H1 (cell line): ENCODE measurements at places on chromosomes 7 and 10. TPM values are rescaled to one million over a fixed set of nuclear protein-coding genes. Genes with fewer than 3 reads are reported as not detected.

TAS2R41 gene
- total RNA-seq: not detected in 2 replicates

SLC29A4 gene
- 6.9 and 8.5 TPM in 2 replicates for total RNA-seq

SPOCK2 gene
- total RNA-seq: 1.6 and 1.9 TPM in 2 replicates

PRR15 gene
- 7.9 and 10.1 TPM in 2 replicates for total RNA-seq

FOXI2 gene
- total RNA-seq: 1.0 and 1.4 TPM in 2 replicates

SPDYE6 gene
- total RNA-seq: not detected in 2 replicates

HHEX gene
- 1.5 and 1.7 TPM in 2 replicates for total RNA-seq

MYPN gene
- not detected in 2 replicates for total RNA-seq

HOXA7 gene
- not detected in 2 replicates for total RNA-seq

RBM20 gene
- 0.29 and 0.63 TPM in 2 replicates for total RNA-seq

TMEM273 gene
- total RNA-seq: not detected in 2 replicates

CYP3A4 gene
- total RNA-seq: not detected in 2 replicates

ZCCHC24 gene
- 6.2 and 6.9 TPM in 2 replicates for total RNA-seq

GRCh38 chr7:28096713-28097112 is 83.9 kb downstream of the JAZF1 start:
- no peak overlapping the region for H3K4me3 ChIP-seq
- H3K36me3 ChIP-seq: no peaks in the 10 kb centered on the region
- H3K4me1 ChIP-seq: peaks cover 3% of the 10 kb centered on the region; the same call in 1 of the 2 replicates
- DNase-seq: no peak
- H3K27ac ChIP-seq: no peak overlapping the region

GRCh38 chr10:76408646-76409045 is 977.2 kb downstream of the LRMDA start:
- no peak for DNase-seq
- H3K4me3 ChIP-seq: no peak overlapping the region
- no peaks in the 10 kb centered on the region for H3K36me3 ChIP-seq
- H3K27ac ChIP-seq: no peak overlapping the region
- H3K4me1 ChIP-seq: no peaks in the 10 kb centered on the region
- no peaks in the 10 kb centered on the region for H3K27me3 ChIP-seq

DNA sequence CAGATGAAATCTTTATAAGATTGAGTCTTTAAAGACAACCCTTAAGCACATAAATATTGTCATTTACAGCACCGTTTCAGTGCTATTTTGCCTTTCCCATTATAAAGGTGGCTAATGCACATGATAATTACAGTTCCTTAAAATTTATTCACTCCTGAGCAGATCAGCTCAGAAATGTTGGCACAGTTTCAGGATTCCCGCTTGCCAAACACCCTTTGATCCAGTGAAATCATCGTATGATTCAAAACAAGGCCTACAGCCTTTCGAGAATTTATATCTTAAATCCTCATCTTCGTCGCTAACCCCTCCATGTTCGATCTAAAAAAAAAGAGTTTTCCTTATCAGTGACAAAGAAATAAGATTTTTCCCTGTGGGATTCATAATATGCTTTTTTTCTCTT is 14.1 kb upstream of the SOSTDC1 start:
- no peaks in the 10 kb centered on the region for H3K36me3 ChIP-seq
- H3K27ac ChIP-seq: no peak overlapping the region
- H3K27me3 ChIP-seq: no peaks in the 10 kb centered on the region
- no peak overlapping the region for H3K4me3 ChIP-seq
- DNase-seq: no peak

GRCh38 chr10:62681211-62681940 is 123.1 kb upstream of the ADO start:
- peak; percentile 2 for DNase-seq
- H3K27me3 ChIP-seq: no peaks in the 10 kb centered on the region

- peaks cover 3% of the 10 kb centered on the region; the same call in 1 of the 2 replicates for H3K36me3 ChIP-seq
- no peak overlapping the region for H3K4me3 ChIP-seq
- peaks cover 20% of the 10 kb centered on the region for H3K4me1 ChIP-seq
- DNase-seq: no peak
- H3K27me3 ChIP-seq: no peaks in the 10 kb centered on the region
These were observed 13.4 kb downstream of the WDR86 start for GRCh38 chr7:151396328-151396970.

- no peak overlapping the region for H3K4me3 ChIP-seq
- no peaks in the 10 kb centered on the region for H3K27me3 ChIP-seq
- no peak overlapping the region for H3K27ac ChIP-seq
- no peak for DNase-seq
These were observed 135.8 kb downstream of the PLCE1 start for GRCh38 chr10:94129393-94130130.

DNA sequence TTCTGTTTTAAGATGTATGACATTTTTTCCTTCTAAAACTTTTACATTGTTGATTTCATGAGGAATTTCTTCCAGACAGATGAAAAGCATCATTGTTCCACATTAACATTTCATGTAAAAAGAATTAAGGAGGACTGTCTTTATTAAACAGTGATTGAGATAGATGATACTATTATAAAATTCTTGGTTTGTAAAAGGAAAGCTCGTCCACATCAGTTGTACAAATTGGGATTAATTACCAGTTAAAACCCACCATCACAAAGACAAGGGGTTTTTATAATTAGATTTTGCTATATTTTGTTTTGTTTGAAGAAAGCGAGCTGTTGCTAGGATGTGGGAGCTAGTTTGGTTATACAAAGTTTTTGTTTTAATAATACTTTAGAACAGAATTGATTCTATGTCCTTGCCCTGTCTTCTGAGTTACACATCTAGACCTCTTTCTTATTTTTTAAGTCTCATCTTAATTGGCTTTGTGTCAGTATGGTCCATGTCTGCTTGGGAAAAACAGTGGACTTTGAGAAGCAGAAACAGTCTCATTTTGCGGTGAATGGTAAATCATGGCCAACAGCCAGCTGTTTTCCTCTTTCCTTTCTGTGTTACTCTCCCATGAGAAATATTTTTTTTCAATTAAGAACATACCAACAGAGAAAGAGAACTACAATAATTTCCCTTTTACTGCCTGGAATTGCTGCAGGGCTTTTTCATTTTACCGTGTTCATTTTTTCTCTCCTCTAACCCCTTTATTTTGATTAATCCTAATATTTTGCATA is 3.2 kb downstream of the TES start:
- DNase-seq: no peak
- peaks cover 3% of the 10 kb centered on the region for H3K4me1 ChIP-seq
- H3K36me3 ChIP-seq: no peaks in the 10 kb centered on the region
- no peak overlapping the region for H3K4me3 ChIP-seq
- no peaks in the 10 kb centered on the region for H3K27me3 ChIP-seq

DNA sequence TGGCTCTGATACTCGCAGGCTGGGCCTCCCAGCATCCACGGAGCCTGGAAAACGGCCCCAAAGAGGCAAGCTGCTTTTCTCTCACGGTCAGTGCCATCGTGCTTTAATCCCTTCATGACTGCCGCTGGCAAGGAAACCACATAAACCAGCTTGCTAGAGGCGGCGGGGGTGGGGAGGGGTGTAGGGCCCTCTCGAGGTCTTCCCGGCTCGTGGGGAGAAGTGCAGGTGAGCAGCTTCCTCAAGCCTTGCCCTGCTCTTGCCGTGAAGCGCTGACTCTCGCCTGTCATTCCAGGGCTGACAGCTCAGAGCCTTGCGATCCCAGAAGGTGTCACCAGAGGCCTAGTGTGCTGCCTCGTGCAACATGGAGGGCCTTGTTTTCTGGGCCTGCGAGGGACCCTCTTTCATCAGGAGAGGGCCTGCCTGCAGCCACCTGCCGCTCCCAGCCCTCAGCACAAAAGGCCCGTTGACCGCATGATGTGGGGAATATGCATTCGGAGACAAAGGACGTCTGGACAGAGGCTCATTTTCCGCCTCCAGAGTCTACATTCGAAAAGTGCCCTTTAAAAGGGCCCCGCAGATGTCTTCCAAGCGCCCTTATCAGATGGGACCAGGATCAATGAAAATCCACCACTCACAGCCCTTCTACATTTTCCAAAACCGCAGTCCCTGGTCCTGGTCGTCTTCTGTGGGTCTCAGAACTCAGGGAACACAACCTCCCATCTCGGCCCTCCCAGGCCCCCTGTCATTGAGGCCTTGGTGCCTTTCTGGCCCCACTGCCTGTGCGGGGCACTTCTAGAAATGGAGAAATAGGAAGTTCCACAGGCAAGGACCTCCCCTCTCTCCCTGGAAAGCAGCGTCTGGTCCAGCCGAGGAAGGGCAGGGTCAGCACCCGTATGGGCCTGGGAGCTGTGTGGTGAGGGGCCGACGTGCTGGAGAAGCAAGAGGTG is 58.7 kb downstream of the ZRANB1 start:
- no peak for DNase-seq
- peaks cover 60% of the 10 kb centered on the region for H3K36me3 ChIP-seq
- no peaks in the 10 kb centered on the region for H3K4me1 ChIP-seq

DNA sequence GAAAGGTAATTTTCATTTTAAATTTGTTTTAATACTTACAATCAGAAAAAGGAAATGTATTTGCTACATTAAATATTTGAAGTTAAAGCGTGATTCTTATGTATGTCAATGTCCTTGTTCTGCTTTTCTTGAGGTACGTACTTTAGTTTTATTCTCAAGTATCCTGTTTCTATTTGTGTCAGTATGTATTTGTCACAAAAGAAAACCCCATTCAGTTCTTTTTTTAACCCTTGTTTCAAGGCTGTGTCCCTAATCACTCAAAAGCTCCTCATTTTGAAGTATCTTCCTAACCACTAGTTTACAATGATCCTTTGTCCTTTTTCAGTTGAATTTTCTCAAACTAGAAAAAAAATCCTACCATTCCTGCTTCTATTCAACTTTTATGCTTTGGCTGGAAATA is 25.2 kb downstream of the NHLRC2 start:
- DNase-seq: no peak
- no peak overlapping the region for H3K27ac ChIP-seq

DNA sequence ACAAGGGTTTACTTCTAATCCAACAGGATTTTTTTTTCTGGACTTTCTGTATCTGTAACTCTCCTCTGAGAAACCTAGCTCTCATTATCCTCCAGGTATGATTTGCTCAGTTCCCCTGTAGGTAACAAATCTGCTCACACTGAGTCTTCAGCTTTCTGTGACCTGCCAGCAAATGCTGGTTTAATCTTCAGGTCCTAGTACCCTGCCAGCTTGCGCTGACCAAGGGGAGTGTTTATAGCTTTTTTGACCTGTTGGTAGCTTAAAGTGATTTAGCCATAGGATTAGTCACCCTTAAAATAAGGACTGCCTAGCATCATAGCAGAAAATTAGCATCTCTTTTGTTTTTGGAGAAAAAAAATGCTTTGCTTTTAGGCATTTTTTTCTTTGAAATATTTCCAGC is 22.4 kb downstream of the SND1 start:
- peaks cover 11% of the 10 kb centered on the region for H3K4me1 ChIP-seq
- 0 out of 2 replicates have a peak, but pooled peaks cover 3% of the 10 kb centered on the region for H3K36me3 ChIP-seq
- H3K27me3 ChIP-seq: no peaks in the 10 kb centered on the region
- H3K4me3 ChIP-seq: no peak overlapping the region
- no peak overlapping the region for H3K27ac ChIP-seq

GRCh38 chr10:69479240-69480067 is 28.2 kb downstream of the TSPAN15 start:
- H3K4me1 ChIP-seq: no peaks in the 10 kb centered on the region; the same call in 1 of the 2 replicates
- H3K27ac ChIP-seq: no peak overlapping the region
- no peak overlapping the region for H3K4me3 ChIP-seq
- no peaks in the 10 kb centered on the region for H3K27me3 ChIP-seq
- DNase-seq: no peak

GRCh38 chr10:120749856-120750566 is 101.2 kb upstream of the WDR11 start:
- H3K27me3 ChIP-seq: no peaks in the 10 kb centered on the region
- H3K4me3 ChIP-seq: no peak overlapping the region
- no peaks in the 10 kb centered on the region for H3K36me3 ChIP-seq
- DNase-seq: no peak
- H3K27ac ChIP-seq: no peak overlapping the region

DNA sequence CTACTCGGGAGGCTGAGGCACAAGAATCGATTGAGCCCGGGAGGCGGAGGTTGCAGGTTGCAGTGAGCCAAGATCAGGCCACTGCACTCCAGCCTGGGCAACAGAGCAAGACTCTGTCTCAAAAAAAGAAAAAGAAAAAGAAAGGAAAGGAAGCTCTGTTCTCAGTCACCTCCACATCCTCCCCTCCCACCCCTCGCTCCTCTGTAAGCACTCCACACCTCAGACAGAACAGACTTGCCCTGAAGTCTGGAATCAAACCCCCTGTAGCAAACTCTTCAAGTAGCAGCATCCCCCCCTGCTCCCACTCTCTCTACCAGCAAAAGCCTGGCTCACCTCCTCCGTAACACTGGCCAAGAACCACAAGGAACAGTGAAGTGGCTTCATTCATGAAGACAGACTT is 66.7 kb downstream of the PARD3 start:
- H3K4me1 ChIP-seq: peaks cover 5% of the 10 kb centered on the region
- H3K27me3 ChIP-seq: no peaks in the 10 kb centered on the region
- no peak overlapping the region for H3K27ac ChIP-seq
- no peaks in the 10 kb centered on the region for H3K36me3 ChIP-seq

- no peaks in the 10 kb centered on the region for H3K27me3 ChIP-seq
- H3K4me3 ChIP-seq: no peak overlapping the region
- H3K4me1 ChIP-seq: no peaks in the 10 kb centered on the region
- H3K36me3 ChIP-seq: no peaks in the 10 kb centered on the region
- no peak for DNase-seq
These were observed 314.9 kb downstream of the RPS24 start for GRCh38 chr10:78348411-78349164.

- DNase-seq: no peak
- no peaks in the 10 kb centered on the region for H3K27me3 ChIP-seq
- no peak overlapping the region for H3K27ac ChIP-seq
- no peaks in the 10 kb centered on the region for H3K36me3 ChIP-seq
These were observed 65.5 kb upstream of the PAPSS2 start for GRCh38 chr10:87594181-87594580.

DNA sequence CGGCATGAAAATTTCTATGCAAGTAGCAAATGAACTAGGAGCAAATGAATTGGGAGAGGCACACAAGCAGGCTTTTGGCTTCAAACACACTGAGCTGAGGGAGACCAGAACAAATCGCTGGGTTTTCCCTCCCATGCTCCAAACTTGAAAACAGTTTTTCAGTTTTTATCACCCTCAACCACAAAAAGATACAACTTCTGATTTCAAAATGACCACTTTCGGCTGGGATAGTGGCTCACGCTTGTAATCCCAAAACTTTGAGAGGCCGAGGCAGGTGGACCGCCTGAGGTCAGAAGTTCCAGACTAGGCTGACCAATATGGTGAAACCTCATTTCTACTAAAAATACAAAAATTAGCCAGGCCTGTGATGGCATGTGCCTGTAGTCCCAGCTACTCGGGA is 9.0 kb upstream of the CHUK start:
- H3K27ac ChIP-seq: no peak overlapping the region
- peaks cover 49% of the 10 kb centered on the region for H3K36me3 ChIP-seq
- DNase-seq: no peak
- H3K4me3 ChIP-seq: no peak overlapping the region
- H3K27me3 ChIP-seq: no peaks in the 10 kb centered on the region
- no peaks in the 10 kb centered on the region for H3K4me1 ChIP-seq

GRCh38 chr10:105707603-105708002 is 1066.5 kb downstream of the SORCS3 start:
- H3K27ac ChIP-seq: no peak overlapping the region
- H3K4me1 ChIP-seq: no peaks in the 10 kb centered on the region
- no peaks in the 10 kb centered on the region for H3K27me3 ChIP-seq
- no peaks in the 10 kb centered on the region for H3K36me3 ChIP-seq
- no peak overlapping the region for H3K4me3 ChIP-seq
